NCI-H2171 (cell line): ENCODE measurements at places on chromosomes 4 and X.

DNA sequence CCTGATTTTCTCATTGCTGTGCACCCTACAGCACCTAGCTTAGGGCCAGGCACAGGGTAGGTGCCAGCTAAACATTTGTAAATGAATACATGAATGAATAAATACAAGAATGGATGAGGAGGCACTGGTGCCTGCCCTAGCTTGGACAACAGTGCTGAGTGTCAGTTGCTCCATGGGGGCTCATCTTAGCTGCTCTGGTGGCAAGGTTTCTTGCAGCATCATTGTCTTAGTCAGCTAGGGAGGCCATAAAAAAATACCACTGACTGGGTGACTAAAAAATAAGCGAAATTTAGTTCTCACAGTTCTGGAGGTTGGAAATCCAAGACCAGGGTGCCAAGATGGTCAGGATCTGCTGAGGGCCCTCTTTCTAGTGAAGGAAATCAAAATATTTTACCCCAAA lies 31.2 kb downstream of the TMEM31 start:
- DNase-seq, result no peak

GRCh38 chr4:48439988-48440387 lies 43.2 kb upstream of the SLC10A4 start:
- DNase-seq, result no peak

DNA sequence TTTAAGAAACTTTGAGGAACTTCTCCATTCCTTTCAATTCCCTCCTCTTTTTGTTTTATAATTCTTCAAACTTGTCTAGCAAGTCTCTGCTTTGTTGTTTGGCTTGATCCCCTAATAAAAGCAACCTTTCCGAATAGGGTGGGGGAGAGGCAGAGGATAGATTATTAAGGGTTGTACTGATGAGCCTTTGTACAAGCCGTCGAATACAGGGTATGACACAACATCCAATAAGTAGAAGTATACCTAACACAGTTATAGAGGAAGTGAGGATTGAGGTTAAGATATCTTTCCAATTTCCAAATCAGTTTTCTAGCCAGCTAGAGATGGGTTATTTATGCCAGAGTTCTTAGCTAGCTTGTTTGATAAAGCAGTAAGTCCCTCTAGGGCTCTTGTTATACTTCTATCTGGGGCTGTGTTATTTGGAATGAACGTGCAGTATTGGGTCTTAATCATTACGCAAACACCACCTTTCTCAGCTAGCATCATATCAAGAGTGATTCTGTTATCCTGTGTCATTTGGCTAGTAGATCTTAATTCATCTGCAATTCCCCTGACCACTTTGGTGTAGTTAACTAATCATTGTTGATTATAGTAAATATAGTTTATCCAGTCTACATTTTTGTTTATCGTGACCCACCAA lies 18.5 kb downstream of the METAP1 start:
- DNase-seq, result no peak

GRCh38 chrX:82087699-82088098 lies 885.8 kb downstream of the SH3BGRL start:
- no peak for DNase-seq

GRCh38 chr4:26459756-26460530 lies 30.3 kb downstream of the CCKAR start:
- no peak for DNase-seq

DNA sequence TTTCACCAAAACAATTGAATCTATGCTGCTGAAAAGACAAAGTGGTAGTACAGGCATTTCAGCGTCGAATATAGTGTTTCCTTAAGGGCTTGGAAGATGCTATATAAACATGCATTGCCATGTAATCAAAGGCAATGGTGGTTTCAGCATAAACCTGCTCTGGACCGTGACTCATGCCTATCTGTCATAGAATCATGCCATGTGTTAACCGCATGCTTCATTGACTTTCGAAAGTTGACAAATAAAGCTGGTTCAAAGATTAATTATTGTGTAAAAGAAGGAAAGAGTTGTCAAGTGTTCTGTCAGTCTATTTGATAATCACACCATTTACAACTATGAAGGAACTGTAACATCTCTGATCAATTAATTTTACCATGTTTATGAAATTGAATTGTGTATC lies 83.2 kb downstream of the FUNDC1 start:
- DNase-seq, result peak; percentile 20

GRCh38 chrX:32966821-32967355 lies 244.5 kb downstream of the DMD start:
- no peak for DNase-seq
